ENCODE measurements at places on chromosomes 1 and 21.

DNA sequence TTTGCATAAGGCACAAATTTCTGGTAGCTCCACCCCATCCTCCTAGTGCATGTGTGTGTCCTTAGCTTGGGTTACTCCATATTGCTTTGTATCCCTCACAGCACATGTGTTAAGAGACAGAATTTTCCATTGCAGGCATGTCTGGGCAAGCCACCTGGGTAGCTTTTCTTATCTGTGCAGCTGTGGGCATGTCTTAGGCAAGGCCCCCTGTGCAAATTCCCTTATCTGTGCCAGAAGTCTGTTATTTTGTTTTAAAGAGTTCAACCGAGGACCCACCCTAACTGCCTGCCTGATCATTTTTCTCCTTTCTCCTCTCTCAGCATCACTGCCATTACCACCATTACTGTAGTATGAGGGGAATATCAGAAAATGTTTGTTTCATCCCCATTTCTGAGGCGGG is 131.9 kb downstream of the CYYR1 start:
- no peak for DNase-seq

GRCh38 chr1:164731161-164731876 is 172.3 kb downstream of the PBX1 start:
- DNase-seq = peak; percentile 51

DNA sequence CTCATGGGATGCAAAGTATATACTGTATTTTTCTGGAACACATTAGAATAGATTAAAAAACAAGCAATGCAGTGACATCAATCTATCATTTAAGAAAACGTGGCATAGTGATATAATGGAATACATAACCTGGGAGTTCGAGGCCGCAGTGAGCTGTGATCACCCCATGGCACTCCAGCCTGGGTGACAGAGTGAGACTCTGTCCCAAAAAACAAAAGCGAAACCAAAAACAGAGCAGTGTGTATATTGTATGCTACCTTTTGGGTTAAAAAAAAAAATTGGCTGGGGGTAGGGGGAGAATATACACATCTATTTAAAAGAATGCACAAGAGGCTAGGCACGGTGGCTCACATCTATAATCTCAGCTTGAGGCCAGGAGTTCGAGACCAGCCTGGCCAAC is 13.5 kb downstream of the SLC2A1 start:
- DNase-seq = no peak

- no peak for DNase-seq
Observed at GRCh38 chr1:21347072-21347581, 56.9 kb upstream of the ECE1 start.

- no peak for DNase-seq
Observed at GRCh38 chr1:171798765-171799164, 17.3 kb downstream of the METTL13 start.

GRCh38 chr1:41414716-41415306 is 53.6 kb downstream of the FOXO6 start:
- peak; percentile 59 for DNase-seq

GRCh38 chr1:16204634-16205333 is 7.7 kb downstream of the ARHGEF19 start:
- DNase-seq = no peak

- no peak for DNase-seq
Observed at GRCh38 chr1:2331200-2331544, 60.2 kb downstream of the MORN1 start.

DNA sequence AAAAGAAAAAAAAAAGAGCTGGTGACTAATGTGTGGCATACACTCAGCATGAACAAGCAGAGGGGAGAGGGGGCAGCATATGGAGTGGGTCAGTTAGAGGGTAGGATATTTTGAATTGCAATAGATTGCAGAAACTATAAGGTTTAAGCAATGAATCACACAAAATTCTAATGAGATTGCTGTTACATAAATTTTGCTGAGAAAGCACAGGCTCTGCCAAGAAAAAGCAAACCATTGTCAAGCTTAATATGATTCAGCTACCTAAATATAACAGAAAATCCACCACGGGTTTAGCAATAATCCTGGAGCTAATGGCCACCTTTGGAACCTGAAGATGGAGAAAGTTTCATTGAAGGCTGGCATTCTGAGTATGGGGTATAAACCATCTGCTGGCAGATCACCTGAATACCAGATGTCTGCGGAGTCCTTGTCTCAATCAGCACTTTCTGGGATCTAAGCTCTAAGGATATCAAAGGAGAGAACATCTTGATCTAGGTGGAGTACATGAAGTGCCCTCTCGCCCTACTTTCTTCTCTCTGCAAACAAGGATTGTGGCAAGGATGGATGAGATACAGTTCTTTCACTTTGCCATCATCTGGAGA is 30.3 kb upstream of the ANGPTL7 start:
- DNase-seq = no peak

DNA sequence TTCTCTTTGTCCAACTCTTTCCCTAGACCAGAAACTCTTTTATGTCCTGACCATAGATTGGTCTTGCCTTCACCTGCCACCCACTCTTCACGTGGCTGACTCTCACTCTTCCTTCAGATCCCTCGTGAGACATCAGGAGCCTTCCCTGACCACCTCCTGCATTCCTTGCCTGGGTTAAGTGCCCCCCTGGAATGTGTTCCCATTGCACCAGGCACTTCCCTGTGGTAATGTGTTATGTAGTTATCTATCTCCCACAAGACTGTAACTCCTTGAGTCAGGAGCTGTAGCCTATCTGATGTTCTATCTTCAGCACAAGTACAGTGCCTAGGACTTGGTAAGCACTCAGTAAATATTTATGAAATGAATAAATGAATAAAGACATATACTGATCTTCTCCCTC is 111.2 kb upstream of the CTTNBP2NL start:
- DNase-seq = no peak

- no peak for DNase-seq
Observed at GRCh38 chr1:64038119-64038518, 165.3 kb upstream of the UBE2U start.

DNA sequence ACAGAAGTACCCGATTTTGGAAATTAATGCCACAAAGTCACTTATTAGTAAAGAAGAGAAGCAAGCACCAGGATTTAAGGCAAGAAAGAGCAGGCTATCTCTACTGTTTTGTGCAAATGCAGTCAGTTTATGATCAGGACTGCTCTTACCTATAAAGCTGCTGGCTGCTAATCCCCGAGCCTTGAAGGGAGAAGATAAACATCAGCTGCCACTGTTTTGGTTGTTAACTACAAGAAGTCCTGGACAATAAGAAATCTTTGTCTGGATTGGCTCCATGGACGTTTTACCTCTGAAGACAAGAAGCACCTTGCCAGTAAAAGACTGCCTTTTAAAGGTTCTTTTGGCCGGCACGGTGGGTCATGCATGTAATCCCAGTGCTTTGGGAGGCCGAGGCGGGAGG is 21.4 kb downstream of the FRRS1 start:
- no peak for DNase-seq

GRCh38 chr1:55882931-55883330 is 667.8 kb upstream of the USP24 start:
- no peak for DNase-seq

- DNase-seq = no peak
Observed at GRCh38 chr1:21572735-21573277, 63.6 kb downstream of the ALPL start.

- no peak for DNase-seq
Observed at GRCh38 chr1:87989346-87989745, 660.7 kb downstream of the LMO4 start.

DNA sequence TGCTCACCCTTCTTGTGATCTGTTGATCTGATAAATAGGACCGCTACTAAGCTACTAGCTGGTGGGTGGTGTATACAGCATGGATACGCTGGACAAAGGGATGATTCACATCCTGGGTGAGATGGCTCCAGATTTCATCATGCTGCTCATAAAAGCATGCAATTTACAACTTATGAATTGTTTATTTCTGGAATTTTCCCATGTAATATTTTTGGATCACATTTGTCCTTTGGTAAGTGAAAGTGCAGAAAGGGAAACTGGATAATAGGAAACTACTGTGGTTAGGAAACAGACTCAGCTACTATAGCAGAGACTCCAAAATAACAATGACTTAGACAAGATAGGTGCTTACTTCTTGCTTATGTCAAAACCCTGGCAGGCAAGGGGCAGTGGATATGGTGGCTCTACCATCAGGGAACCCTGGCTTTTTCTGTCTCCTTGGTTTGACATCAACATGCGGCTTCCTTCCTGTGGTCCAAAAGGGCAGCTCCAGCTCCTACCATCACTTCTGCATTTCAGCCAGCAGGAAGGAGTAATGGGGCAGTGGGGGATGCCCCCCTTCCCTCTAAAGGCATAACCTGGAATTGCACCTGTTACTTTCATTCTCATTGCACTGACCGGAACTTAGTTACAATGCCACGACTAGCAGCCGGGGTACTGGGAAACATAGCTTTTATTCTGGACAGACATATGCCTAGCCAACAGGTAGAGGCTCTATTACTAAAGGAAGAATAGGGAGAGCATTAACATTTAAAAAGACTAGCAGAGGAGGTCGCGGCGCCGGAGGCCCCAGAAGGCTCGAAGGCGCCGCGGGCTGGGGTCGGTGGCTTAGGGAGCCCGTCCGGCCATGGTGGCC is 13.8 kb upstream of the AK2 start:
- DNase-seq = no peak

DNA sequence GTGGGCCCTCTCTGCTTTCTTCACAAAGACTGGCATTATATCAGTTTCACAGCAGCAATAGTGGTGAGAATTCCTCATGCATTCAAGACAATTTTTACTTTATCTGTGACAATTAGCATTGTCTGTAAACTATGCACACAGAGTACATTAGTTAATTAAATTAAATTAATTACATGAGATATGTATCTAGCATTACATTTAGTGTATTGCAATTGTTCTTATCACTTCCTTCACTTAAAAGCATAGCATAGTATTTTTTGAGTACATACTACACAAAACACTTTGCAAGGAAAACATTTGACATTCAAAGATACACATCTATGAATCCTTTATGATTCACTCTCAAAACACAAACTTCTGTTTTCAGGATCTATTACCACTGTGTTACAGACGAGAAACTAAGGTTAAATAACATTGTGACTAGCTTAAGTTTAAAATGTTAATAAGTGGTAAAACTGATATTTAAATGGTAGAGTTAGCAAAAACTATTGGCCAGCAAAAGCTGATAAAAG is 1542.6 kb downstream of the PLA2G4A start:
- no peak for DNase-seq

GRCh38 chr1:90924982-90925381 is 96.9 kb downstream of the ZNF644 start:
- no peak for DNase-seq

GRCh38 chr1:35856964-35857363 is 26.0 kb upstream of the AGO1 start:
- DNase-seq = no peak

- DNase-seq = no peak
Observed at GRCh38 chr1:61337037-61337436, 254.7 kb downstream of the NFIA start.

- no peak for DNase-seq
Observed at GRCh38 chr1:18951818-18952391, 4.6 kb downstream of the IFFO2 start.

GRCh38 chr1:18637962-18638834 is 7.6 kb downstream of the PAX7 start:
- DNase-seq = no peak

DNA sequence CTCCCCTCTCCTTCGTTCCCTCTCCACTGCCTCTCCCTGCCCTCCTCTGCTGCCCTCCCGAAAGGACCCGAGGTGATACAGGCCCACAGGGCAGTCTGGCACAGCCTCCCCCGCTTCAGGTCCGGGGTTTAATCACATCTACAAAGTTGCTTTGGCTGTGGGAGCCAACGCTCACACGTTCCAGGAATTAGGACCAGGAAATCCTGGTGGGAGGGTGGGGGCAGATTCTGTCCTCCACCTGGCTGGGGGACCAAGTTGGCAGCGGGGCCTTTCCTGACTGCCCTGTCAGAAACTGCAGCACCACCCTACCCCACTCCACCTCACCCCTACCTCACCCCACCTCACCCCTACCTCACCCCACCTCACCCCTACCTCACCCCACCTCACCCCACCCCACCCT is 95.1 kb downstream of the WDR4 start:
- DNase-seq = no peak

GRCh38 chr1:93623875-93624274 is 57.8 kb downstream of the BCAR3 start:
- no peak for DNase-seq

DNA sequence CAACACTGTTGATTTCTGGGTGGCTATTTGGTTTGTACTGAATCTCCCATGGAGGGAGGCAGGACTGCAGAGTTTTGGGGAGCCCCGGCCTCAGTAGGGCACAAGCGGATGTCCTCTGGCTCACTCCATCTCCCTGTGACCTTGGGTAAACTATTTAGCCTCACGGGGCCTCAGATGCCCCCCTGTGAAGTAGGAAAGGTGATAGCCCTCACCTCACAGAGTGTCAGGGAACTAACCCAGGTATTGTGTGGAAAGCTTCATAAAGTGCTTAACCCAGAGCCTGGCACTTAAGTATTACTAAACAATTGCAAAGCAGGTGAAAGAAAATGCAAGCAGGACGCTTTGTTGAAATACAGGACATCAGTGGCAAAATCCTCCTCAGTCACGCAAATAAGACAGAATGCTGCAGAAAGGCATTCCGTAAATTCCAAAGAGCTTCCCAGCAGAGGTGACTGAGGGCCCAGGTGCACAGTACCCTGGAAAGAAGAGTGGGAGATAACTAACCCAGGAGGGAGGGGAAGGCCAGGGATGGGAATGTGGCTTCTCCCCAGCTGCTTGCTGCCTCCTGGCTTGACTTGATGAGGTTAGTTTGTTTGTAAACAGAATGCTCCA is 436.3 kb downstream of the PRDM2 start:
- DNase-seq = no peak

DNA sequence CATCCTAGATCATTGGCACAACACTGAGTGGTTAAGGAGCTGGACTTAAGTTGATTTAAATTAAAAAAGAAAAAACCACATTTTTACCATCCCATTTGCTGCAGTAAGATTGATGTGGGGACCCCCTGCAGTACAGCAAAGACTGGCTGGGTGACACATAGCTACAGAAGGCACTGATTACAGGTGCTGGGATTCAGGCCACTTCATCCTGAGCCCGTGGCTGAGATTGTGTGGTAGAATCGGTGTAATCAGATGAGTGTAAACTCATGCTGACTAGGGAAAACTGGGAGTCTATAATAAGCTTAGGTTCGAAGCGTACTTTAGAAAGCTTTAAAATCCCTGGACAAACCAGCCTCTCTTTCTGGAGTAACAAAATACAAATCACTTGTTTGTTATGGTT is 70.1 kb downstream of the SLC25A24 start:
- no peak for DNase-seq

GRCh38 chr1:55285834-55286233 is 70.7 kb upstream of the USP24 start:
- peak; percentile 6 for DNase-seq

- no peak for DNase-seq
Observed at GRCh38 chr1:3004285-3005205, 16.7 kb upstream of the ACTRT2 start.

GRCh38 chr1:87151500-87152421 is 176.9 kb upstream of the LMO4 start:
- peak; percentile 99 for DNase-seq
